ENCODE measurements at places on chromosomes 5 and 9.
A peak's percentile ranks its signal among the peaks of the same experiment; 100 is the strongest.

GRCh38 chr5:17665836-17666235 lies 31.6 kb downstream of the TAF11L14 start:
- no peak for DNase-seq

DNA sequence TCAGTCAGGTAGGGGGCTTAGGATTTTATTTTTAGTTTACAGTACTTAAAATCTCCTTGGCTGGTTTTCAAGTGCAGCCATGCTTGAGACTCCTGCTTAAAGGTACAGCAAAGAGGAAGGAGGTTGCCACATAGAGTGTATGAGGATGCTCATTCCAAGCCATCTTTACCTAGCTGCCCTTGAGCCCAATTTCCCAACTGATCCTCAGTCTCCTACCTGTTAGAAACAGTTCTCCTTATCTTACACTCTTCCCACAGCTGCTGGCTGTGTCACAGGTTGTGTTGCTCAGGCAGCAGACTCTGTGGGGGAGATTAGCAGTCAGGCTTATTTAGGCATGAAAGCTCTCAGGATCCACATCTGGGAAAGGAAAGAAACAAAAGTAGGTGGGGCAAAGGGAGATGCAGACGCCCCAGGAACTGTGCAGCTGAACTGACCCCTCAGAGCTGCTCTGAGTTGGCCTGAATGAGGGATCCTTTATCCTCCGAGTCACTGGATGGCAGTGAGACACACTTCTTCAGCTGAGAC lies 95.1 kb downstream of the NMUR2 start:
- no peak for DNase-seq

GRCh38 chr5:147049764-147050163 lies 171.2 kb upstream of the PPP2R2B start:
- no peak for DNase-seq

- peak; percentile 71 for DNase-seq
Measured at GRCh38 chr5:39217365-39218281, 1.7 kb downstream of the FYB1 start.
